ENCODE measurements at places on chromosomes 2 and 18. TPM values are rescaled to one million over a fixed set of nuclear protein-coding genes. Genes with fewer than 3 reads are reported as not detected.

The SPRED2 gene
- 36.6 TPM for total RNA-seq

The C1QL2 gene
- total RNA-seq: 0.14 TPM

DNA sequence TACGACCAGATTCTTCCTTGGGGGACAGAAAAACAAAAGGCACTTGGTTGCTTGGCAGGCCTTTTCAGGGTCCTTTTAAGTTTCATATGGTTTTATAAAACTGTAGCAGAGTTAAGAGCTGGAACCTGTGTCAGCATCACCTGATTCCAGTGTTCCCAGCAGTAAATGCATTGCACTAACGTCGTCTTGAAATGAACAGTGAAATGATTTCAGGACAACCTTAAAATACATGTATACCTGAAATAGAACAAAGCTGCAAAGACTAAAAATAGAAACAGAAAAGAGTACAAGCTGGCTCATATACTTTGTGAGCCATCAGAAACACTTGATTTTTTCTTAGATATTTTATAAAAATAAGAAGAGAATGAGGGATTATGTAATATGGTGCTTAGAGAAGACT, 51.9 kb downstream of the ACSL3 start:
- DNase-seq: no peak

The ICA1L gene
- 17.8 TPM for total RNA-seq

DNA sequence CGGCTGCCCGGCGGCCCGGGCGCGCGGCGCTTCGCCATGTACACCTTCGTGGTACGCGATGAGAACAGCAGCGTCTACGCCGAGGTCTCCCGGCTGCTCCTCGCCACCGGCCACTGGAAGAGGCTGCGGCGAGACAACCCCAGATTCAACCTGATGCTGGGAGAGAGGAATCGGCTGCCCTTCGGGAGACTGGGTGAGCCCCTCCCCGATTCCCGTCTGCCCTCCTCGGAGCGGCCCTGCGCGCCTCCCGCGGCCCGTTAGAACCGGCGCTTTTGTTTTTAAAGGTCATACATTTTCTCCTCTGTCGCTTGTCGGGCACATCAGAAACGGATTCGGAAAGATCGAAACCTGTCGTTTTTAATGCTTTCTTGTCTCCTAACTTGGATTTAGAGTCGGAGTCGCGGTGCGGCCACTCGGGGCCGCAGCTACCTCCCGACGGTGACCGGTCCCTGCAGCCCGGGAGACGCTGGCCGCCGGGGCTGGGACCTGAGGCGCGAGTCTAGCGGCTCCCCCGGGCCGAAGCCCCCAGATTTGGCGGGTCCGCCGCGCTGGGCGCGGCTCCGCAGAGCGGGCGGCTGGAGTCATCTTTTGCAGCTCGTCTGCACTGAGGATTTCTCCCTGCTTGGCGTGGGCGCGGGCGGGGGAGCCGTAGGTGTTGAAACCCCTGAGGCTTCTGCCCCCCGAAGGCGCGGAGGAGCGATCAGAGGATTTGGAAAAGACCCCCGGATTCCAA, 519 bp downstream of the TTL start:
- DNase-seq: peak; percentile 30

GRCh38 chr2:33650171-33650570, 51.1 kb upstream of the FAM98A start:
- DNase-seq: no peak

The LINC00305 gene
- total RNA-seq: 1.6 TPM

DNA sequence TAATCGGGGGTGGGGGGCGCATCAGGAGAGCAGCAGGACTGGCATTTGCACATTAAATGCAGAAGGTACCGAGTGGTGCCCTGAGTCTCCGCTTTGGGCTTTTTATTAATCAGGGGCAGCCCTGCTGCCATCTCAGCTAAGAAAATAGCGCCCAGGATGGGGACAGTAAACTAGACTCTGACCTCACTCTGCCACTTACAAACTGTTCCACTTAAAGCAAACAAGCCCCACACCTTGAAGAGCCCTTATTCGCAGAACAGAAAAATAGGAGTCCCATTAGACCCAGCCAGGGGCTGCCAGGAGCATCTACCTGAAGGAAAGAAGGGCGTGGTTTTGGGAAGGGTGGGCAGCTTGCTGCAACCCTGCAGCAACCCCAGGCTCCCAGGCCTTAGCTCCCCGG, 165.3 kb downstream of the TNS1 start:
- DNase-seq: no peak

The CREG2 gene
- 0.65 TPM for total RNA-seq

The PTPRN gene
- 30.2 TPM for total RNA-seq

DNA sequence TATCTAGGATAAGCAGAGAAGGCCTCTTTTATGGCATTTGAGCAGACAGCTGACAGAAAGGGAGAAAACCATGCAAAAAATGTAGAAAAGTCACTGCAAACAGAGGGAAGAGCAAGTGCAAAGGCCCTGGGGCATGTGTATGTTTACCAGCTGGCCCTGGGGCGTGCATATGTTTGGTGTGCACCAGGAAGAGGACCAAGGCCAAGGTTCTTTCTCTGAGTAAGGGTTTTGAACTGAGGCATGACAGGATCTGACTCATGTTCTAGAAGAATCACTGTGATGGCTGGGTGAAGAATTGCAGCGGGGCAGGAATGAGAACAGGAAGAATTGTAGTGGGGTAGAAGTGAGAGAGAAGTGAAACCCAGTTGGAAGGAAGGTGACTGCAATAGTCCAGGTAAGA, 69.6 kb downstream of the STEAP3 start:
- DNase-seq: no peak

The PCARE gene
- not detected for total RNA-seq

- no peak for DNase-seq
These were observed 91.0 kb upstream of the RPE start for GRCh38 chr2:209911486-209911885.

The RFTN2 gene
- 5.4 TPM for total RNA-seq

The STPG4 gene
- 0.33 TPM for total RNA-seq

DNA sequence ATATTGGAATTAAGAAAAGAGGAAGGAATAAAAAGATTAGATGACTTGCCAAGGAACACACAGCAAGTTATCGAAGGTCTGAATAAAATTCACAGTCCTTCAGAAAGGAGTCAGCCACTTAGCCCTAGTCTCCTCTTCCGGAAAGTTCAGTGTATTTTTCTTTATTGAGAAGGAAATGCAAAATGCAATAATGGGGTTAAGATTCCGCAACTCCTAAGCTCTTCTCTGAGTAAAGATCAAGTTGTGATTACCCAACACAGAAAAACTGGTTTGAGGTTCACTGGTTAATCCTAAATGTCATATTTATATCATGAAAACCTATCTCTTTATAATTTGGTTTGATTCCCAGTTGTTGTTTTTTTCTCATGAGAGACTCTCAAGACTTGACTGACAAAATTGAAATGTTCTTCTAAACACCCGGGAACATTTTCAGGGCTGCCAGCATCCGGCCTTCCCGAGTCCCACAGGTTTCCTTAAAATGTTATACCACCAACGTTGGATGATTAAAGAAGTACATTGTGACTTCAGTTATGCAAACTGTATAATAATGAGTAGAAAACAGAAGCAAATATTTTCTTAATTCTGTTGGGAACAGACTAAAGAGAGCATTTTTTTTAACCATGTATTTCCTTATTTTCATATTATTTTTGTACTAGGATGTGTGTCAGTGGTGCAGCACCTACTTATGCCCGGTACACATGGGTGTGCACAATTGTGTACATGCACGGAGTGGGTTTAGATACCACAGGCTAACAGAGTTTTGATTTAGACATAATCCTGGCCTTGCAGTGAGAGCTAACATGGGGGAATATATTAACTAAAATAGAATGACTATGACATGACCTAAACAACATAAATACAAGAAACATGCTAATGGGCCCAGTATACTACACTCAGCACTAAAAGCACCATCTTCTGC, 100.2 kb downstream of the STK39 start:
- no peak for DNase-seq

GRCh38 chr18:68724021-68724420, 9.1 kb upstream of the TMX3 start:
- DNase-seq: no peak

The MC2R gene
- total RNA-seq: not detected

GRCh38 chr2:24576146-24576545, 85.1 kb downstream of the NCOA1 start:
- no peak for DNase-seq

DNA sequence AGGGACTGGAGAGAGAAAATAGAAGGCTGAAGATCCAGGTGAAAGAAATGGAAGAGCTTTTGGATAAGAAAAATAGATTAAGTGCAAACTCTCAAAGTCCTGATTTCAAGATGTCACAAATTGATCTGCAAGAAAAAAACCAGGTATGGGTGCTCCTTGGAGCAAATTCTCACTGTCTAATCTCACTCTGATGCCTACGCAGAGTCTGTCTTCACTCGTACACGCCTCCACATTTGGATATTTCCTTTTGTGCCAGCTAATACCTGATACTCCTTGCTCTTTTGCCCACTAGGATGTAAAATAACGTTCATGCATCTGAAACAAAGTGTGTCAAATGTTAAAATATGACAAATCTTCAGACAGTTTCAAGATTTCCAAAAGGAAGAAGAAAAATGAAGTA, 99.4 kb downstream of the CCDC102B start:
- no peak for DNase-seq

DNA sequence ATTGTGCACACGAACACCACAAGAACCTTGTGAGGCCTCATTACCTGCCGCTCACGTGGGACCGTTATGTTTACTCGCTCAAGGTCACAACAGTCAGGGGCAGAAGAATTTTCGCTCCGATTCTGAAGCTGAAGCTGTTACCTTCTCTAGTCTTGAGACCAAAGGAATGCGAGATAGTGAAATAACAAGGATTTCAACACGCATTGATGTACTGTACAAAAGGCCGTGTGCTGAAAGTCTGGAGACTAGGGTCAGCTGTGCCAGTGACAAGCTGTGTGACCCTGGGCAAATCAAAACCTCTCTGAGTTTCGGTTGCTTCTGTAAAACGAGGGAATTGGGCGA, 583 bp downstream of the NEMP2 start:
- DNase-seq: no peak

- no peak for DNase-seq
These were observed 321.8 kb downstream of the ZEB2 start for GRCh38 chr2:144198116-144198515.

DNA sequence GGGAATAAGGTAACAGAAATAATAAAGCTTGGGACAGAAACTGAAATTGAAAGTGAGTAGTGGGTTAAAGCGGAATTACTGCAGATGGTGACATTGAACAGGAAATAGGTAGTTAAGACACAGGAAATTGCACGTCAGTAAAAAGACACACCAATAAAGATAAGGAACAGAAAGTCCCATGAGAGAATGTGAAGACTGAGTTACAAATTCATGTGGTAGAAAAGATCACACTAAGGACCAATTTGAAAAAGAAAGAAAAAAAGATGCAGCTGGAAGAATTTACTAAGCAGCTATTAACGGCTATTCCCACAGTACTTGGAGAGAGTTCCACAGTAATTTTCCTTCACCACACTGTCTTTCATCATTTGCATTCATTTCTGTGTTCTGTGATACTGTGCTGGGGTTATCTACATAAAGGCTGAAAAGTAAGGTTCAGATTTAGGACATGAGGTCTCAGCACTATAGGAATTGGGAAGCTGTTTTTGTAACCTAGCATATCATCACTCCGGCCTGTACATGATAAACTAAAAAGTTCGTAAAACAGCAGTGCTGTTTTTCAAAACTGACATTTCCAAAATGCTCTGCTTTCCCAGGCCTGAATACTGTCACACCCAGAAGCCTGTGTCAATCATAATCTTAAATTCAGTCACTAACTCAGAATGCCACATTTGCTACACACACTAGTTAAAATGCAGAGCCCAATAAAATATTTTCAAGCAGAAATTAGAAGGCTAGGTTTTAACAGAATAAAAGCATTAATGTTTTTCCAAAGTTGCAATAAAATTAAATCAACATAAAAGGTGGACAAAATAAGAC, 42.9 kb downstream of the SRBD1 start:
- DNase-seq: no peak

DNA sequence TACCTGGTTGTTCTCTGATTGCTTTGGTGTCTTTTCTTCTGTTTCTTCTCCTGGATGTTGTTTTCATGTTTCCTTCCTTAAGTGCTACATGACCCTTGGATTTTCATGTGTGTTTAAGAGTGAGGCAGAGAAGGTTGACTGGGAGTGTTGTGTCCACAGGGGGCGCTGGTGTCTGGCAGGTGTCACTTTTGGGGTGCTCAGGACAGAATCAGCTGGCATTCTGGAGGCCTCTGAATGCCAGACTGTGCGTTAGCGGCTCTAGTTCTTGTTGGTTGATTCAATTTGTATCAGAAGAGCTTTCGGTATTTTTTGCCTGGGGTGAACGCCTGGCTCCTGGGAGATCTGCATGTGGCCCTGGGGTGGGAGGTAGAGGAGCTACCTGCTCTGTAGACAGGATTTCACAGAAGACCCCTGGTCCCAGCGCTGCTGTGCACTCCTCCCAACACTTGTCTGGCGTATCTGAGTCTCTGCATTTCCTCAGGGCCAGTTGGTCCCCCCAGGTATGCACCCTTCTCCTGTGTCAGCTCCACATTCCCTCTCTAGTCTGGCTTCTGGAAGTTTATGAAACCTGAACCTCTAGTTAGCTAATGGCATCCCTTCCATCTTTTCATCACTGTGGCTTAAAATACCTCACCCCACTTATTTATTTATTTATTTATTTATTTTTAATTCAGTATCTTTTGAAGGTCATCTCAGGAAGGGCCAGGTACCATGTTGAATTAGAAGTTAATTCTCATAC, 1.1 kb downstream of the GREB1 start:
- DNase-seq: no peak

GRCh38 chr18:54220406-54220805, 4.1 kb downstream of the MBD2 start:
- no peak for DNase-seq

DNA sequence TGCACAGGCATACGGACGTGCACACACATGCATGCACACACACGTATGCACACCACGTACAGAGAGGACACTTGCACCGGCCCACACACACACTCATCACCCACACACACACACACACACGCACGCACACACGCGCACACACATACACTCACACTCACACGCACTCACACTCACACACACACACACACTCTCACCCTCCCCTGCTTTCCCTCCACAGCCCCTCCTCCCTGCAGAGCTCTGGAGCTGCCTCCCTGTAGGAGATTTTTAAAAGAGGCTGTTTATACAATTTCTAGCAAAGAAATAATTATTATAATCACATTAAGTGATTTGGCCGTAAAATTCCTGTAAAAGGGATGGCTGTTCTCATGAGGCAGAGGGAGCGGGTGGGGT, 36.5 kb upstream of the SNED1 start:
- DNase-seq: peak; percentile 6

All from progenitor cell of endocrine pancreas (in vitro differentiated cells).